Muscle of leg (tissue), 16 donors: ENCODE measurements at places on chromosomes 11 and 22.

DNA sequence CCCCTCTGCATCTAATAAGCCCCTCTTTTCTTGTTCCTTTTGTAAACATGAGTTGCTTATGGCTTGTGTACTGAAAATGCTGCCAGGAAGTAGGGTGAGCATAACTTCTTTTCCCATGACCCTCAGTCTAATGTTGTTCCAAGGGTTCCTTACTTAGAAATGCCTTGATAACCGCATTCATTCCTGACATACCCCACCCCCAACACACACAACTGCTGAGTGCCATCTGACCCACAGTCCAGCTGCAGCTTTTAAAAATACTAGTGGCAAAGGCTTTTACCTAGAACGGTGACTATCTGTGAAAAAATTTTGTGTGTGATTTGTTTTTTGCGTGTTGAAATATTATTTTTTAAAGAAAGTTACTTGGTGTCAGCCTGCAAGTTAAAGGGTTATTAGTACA is 52.6 kb downstream of the ARHGAP42 start:
- peak; percentile 49 for DNase-seq

DNA sequence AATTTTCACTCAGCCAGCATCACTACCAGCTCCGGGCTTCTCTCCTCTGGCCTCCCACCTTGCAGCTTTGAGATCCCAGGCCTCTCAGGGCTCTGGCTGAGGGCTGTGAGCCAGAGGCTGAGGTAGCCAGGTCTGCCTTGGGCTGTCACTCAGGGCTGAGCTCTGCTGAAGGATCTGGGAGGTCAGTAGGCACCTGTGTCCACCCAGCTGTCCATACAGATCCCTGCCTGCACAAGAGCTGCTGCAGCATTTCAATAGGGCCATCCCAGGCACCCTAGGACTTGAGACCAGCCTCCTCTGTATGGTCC is 12.6 kb downstream of the KCNQ1OT1 start:
- no peak for DNase-seq

- peak; percentile 35 for DNase-seq
These were observed 114.8 kb downstream of the SNX19 start for GRCh38 chr11:130801333-130802122.

- no peak for DNase-seq
These were observed 213.1 kb upstream of the B3GAT1 start for GRCh38 chr11:134625151-134625550.

DNA sequence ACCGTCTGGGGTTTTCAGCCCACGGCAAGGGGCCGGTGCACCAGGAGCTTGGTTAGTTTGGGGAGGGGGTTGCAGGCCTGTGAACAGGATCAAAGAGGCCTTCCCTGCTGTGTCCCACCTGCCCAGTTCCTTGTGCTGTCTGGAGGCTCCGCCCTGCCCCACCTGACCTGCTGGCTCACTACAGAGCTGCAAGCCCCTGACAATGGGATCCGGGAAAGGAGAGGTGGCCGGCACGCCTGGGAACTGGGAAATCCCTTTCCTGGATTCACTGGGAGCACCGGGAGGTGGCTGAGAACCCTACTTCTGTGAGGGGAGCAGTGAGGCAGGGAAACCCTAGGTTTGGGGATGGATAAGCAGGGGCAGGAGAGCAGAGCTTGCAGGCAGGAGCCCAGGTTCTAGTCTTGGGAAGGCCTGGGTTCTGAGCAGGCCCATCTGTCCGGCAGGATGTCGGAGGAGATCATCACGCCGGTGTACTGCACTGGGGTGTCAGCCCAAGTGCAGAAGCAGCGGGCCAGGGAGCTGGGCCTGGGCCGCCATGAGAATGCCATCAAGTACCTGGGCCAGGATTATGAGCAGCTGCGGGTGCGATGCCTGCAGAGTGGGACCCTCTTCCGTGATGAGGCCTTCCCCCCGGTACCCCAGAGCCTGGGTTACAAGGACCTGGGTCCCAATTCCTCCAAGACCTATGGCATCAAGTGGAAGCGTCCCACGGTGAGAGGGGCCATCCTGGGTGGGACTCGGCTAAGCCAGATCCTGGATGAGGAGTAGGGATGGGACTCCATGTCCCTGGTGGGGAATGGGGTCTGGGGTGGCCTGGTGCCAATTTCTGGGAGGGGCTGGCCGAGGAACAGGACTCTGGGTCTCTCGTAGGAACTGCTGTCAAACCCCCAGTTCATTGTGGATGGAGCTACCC is 786 bp downstream of the CAPN1 start:
- peak; percentile 52 for DNase-seq

DNA sequence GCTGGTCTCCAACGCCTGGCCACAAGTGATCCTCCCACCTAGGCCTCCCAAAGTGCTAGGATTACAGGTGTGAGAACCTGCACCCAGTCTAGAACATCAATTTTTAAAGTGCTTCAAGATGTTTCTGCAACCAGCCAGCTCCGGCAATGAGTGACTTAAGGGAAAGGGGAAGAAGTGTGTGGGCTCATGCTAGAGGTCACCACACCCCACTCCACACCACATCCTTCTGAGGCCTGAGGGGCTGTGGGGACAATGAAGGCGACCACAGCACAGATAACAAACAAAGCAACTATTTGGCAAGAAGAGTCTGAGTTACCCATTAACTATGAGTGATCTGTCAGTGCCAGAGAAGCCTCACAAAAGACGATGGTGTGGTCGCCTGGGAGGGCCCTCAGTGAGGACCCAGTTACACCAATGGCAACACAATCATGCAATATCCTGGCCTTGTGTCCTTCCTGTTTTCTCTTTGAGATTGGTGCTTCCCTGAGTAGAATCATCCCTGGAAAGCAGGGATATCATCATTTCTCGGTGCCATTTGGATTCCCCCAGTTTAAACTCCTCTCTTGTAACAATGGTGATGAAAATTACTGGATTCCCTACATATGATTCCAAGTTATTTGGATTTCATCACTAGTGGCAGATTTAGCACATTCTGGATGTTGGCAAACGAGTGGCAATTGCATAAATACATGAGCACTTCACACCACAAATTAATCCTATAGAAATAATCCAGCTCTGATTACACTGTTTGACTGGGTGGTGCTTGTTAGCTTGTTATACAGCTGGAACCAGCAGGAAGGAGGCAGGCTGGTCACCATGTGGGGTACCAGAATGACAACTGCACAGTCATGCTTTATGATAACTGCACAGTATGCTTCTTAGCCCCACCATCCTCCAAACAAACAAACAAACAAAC is 18.4 kb downstream of the ABTB2 start:
- no peak for DNase-seq

DNA sequence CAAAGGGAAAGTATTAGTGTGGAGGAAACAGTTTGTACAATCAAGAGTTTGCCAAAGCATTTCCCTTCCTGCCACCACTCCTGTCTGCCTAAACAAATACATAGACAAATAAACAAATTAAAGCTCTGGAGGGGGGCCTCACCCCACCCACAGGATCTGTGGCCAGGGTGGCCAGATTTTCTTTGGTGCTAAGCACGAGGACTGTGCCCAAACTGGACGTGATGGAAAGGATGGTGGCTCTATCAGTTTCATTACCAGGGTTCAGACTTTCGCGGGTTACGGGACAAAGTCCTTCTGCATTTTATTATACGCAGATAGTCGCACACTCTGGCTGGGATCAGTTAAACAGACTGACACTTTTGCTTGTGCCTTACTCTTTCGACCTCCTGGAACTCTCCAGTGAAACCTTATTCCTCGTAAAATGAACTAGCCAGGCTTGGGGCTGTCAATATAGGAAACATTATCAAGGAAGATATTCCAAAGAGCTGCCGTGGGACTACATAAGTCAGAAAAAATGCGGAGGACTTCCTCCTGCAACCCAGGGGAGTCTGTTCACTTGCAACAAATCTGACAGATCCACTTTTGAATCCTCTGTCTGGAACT is 11.2 kb downstream of the BARX2 start:
- DNase-seq = peak; percentile 55

- no peak for DNase-seq
These were observed 32.0 kb downstream of the SCUBE2 start for GRCh38 chr11:9059406-9059805.

DNA sequence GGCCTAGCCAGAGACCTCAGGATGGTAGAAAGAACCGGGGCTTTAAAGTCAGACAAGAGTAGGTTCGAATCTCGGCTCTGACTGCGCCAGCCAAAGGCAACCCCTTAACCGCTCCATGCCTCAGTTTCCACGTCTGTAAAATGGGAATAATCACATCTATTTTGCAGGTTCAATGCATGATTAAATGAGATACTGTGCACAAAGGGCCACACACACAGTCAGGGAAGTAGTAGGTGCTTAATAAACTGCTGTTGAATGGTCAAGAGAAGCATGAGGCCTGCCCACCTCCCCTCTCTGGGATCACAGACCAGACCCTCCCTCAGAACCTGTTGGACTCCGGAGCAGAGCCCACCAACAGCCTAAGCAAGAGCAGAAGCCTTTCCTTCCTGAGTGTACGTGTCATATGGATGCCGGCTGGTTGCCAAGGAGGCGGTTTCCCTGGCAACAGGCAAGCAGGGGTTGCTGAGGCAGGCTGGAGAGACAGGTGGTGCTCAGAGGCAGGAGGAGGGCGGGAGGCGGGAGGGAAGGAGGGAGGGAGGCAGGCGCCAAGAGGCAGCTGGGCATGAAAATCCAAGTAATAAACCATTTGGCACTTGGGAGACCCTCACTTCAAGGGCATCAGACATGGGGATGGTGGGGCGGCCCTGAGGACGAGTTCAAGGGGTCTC is 43.9 kb downstream of the NFAM1 start:
- peak; percentile 72 for DNase-seq

DNA sequence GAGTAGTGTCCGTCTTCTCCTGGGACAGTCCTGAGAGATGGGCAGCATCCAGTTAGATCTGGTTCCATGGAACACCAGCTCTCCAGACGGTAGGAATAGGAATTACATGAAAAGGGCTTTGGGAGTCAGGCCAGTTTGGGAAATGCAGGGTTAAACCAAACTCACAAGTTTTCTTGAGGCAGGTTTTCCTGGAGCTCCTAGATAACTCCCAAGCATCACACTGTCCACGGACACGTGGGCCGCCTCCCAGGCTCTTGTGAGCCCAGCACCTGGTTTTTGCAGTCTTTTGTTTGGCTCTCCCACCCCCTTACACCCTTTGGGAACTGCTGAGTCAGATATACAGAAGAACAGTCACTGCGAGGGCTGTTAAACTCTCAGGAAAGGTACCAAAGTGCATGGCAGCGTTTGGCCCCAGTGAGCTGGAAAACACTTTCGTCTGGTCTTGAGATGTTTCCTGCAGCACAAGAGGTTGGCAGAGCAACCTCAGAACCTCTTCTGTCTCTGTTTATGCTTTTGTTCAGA is 90.0 kb downstream of the BCR start:
- DNase-seq = no peak

DNA sequence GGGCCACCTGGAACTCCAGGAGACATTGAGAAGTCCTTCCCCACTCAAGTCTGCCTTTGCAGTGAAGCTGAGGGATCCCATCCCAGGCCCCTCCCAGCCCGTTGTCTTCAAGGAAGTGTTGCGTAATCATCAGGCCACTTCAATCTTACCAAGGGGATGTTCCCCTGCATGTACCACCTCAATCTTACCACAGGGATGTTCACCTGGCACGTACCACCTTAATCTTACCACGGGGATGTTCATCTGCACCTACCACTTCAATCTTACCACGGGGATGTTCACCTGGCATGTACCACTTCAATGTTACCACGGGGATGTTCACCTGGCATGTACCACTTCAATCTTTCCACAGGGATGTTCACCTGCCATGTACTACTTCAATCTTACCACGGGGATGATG is 108.0 kb upstream of the SYN3 start:
- no peak for DNase-seq

DNA sequence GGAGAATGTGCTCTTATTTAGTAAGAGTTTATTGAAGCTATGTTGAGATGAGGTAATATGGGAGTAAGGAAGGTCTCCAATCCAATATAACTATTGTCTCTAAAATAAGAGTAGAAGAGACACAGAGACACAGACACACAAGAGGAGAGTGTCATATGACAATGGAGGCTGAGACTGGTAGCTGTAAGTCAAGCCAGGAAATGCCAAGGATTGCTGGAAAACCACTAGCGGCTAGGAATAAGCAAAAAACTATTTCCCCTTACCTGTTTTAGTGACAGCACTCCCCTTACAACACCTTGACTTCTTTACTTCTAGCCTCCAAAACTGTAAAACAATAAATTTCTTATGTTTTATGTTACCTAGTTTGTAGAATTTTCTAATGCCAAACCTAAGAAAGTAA is 1652.8 kb downstream of the LRRC4C start:
- DNase-seq = no peak

DNA sequence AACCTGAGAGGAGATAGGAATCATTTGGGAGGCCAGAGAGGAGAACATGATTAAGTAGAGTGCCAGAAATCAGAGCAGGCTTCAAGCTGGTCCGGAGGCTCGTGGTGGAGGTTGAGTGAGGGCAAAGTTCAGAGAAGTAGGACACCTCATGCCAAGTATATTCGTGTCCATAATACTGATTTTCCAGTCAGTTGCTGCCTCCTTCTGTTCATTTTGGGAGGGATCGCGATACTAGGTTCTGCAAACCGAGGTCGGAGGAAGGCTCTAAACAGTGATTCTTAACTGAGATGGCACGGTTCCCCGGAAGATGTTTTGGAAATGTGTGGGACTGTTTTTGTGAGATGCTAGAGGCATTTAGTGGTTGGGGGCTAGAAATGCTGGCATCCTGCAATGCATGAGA is 13.6 kb upstream of the CD3E start:
- peak; percentile 28 for DNase-seq

- no peak for DNase-seq
These were observed 41.5 kb downstream of the TRMU start for GRCh38 chr22:46376908-46377524.

GRCh38 chr11:131601586-131601985 is 231.2 kb downstream of the NTM start:
- no peak for DNase-seq

DNA sequence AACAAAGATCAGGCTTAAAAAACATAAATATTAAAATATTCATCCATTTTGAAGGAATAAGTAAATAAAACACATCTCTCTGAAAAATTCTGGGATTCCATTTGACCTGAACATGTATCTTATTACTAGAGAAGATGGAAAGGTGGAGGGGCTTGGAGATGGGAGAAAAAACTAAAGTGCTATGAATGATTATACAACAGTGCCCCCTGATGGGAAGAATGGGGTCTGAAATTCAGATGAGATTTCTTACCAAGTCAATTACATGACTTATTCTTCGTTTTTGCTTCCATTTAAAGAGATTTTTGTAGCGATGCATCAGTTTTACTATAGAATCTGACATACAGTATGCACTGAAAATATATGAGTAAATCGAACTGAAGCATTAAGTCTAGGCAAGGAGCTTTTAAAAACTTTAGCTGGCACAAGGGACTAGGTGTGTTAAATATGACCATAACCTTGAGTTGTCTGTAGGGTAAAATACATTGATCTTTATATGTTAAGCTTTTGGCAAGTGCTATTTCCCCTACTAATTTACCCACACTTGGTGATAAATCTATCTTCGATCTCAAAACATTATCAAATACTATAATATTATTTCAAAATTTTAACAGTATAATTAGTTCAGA is 718.8 kb downstream of the CNTN5 start:
- peak; percentile 53 for DNase-seq

- DNase-seq = no peak
These were observed 556.5 kb downstream of the NELL1 start for GRCh38 chr11:21225860-21226259.

DNA sequence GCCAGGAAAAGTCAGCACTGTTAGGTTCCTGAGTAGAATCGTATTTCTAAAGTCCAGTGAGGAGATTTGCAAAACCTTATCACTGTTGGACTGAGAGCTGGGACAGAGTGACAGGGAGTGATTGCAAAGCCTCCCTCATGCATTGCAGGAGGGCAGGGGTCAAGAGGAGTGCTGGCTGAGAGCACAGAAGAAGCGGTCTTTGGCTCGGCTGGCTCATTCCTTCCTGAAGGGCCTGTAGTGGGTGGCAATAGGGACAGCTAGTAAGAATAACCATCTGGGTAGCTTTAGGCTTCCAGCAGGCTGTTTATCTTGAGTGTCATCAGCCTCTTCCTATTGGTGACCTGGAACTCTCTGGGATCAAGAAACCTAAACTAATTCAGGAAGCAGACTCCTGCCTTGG is 53.4 kb downstream of the CD44 start:
- no peak for DNase-seq
